ENCODE measurements at places on chromosomes 12 and 14.

DNA sequence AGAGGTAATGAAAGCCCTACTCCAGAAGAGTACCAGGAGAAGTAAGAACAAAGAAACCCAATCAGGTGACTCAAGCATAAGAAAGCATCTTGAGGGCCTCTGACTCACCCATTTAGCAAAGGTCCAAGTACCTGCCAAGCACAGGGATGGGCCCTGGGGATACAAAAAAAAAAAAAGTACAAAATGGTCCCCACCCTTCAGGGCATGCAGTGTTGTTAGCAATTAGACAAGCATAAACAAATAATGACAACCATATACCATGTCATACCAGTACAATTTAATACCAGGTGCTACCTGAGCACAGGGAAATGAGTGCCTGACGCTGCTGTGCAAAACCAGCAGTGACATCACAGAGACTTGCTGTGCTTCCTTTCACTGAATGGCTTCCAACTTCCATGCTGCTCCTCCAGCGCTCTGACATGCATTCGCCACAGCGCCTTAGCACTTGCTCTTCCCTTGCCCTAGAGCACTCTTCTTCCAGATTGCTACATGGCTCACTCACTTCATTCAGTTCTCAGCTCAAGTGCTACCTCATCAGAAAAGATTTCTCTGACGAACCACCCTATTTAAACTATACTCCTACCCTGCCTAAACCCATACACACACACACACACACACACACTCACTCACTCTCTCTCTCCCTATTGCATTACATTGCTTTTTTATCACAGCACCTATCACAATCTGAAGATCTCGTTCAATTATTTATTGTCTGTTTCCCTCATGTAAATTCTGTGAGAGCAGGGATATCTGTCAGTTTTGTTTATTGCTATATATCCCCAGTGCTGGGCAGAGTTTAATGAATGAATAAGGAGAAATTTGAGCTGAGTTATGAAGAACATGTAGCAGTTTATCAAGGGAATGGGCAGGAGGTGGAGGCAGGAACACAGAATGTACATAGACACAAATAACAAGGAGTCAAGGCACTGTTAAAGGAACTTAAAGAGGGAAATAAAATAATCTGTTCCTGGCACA, 12.9 kb upstream of the EPS8 start:
- no peak for ATAC-seq

DNA sequence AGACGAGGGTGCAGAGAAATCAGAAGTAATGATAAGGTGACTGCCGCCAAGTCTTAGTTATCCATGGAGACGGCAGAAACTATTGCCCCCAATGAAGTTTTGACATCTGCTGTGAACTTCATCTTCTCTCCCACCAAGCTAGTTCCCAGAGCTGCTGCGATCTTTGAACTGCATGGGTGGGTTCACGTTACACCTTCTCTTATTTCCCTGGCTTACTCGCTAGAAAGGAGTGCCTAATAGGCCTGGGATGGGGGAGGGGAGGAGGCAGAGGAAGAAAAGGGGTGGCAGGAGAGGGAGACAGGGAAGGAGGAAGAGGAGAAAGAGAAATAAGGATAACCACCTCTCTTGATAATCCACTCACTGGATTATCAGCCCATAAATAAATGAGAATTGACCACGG, 157.1 kb downstream of the NTF3 start:
- no peak for ATAC-seq

- ATAC-seq, result no peak
Measured at GRCh38 chr14:60254176-60254575, 5.2 kb downstream of the PPM1A start.

DNA sequence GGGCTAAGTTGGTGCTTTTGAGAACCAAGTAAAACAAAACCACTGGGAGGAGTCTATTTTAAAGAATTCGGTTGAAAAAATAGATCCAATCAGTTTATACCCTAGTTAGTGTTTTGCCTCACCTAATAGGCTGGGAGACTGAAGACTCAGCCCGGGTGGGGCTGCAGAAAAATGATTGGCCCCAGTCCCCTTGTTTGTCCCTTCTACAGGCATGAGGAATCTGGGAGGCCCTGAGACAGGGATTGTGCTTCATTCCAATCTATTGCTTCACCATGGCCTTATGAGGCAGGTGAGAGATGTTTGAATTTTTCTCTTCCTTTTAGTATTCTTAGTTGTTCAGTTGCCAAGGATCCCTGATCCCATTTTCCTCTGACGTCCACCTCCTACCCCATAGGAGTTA, 1.8 kb upstream of the RAB5B start:
- peak; percentile 11 for ATAC-seq

GRCh38 chr14:103118663-103119404, 4.4 kb upstream of the TNFAIP2 start:
- ATAC-seq, result peak; percentile 4

DNA sequence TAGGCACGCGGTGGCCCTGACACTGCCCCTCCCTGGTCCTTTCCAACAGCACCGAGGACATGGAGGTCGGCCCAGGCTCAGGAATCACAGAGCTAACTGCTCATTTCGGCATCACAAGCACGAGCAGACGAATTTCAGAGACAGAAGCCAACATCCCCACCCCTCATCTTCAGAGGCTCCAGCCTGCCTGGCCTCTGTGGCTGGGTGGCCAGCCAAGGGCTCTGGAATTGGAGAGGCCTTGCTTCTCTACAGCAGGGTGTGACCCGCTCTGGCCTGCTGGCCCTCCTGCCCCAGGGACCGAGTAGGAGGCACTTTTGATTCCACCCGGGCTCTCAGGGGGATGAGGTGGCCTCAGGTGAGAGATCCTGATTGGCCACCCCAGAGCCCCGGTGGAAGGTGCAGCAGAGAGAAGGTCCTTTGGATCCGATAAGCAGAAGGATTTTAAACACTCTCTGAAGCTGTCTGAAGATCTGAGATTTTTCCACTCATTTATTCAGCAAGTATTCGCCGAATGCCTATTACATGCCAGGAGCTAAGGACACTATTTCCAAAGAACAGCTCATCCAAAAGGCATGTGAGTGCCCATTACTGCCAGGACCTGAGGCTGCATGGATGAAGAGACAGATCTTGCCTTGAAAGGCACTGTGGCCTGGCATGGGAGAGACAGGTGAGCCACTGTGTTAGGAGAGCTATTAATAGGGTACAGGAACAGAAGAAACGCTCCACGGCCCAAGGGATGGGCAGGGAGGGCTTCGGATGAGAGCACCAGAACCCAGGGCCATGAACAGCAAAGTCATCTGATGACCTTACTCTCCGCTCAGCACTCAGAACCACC, 10.2 kb downstream of the BAG5 start:
- ATAC-seq, result peak; percentile 70

DNA sequence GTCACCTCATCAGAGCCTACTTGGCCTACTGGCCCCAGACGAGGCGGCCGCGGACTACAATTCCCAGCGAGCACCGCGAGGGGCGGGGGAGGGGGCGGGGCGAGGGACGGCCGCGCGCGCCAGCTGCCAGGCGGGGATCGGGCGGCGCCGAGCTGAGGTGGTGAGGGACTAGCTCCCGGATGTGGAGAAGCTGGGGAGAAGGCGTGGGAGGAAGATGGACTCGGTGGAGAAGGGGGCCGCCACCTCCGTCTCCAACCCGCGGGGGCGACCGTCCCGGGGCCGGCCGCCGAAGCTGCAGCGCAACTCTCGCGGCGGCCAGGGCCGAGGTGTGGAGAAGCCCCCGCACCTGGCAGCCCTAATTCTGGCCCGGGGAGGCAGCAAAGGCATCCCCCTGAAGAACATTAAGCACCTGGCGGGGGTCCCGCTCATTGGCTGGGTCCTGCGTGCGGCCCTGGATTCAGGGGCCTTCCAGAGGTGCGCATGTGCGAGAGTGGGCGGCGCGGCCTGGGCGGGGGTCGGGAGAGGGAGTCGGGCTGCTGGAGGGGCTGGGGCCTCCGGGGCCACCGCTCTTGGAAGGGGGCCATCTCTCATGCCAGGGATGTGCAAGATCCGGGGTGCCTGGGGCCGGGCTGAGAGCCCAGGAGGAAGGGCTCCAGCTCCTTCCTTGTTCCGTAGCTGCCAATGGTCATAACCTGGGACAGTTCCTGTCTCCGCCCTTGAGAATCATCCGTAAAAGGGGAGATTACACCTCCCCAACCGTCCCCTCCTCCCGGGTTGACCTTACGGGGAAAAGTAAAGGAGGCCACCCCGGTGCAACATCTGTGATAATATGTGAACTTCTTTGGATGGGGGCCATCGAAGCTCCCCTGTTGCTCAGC, at the start of gene CMAS:
TSS of gene CMAS (plus strand) at position 129 of the 878 bp plus-strand sequence. CDS start at position 215, 86 bp downstream.
- peak; percentile 92 for ATAC-seq

- ATAC-seq, result no peak
Measured at GRCh38 chr12:26062566-26062965, 62.3 kb downstream of the BHLHE41 start.

- no peak for ATAC-seq
Measured at GRCh38 chr12:31406345-31406744, 80.4 kb upstream of the SINHCAF start.

GRCh38 chr14:33692762-33693161, 258.1 kb downstream of the EGLN3 start:
- ATAC-seq, result no peak

DNA sequence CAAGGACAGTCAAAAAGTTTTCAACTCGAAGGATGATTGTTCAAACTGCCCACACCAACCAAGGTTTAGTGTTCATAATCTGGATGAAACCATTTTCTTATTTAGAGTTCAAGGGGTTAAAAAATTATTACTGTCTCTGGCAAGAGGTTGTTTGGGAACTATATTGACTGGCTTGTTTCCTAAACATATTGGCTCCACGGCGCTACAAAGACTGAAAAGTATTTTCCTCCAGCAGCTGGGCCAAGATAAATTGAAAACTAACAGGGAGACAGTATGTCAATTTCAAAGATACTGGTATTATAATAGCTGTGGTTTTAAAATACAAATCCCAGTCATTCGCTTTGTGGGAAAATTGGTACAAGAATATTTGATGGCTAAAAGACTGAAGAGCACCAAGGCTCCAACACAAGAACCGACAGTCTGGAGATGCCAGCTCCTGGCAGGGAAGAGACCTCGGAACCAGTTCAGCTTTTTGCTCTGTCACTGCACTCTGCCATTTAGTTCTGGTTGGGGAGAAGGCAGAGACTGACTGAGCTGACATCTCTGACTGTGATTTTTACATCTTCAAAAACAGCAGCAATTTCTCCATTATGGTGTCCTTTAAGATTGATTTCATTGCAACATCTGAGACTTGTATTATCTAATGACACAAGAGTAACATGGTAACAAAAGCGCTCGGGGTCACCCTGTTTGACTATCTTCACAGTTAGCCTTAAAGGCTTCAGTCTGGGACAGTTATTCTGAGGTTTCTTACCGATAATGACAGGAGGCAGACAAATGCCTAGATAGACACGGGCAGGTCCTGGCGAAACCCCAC, 62.0 kb downstream of the ST8SIA1 start:
- ATAC-seq, result no peak
